ENCODE measurements at places on chromosomes 11 and 22. TPM values are rescaled to one million over a fixed set of nuclear protein-coding genes. Genes with fewer than 3 reads are reported as not detected.
A peak's percentile ranks its signal among the peaks of the same experiment; 100 is the strongest.

GRCh38 chr11:128759597-128759996 is 65.7 kb downstream of the FLI1 start:
- H3K27ac ChIP-seq: peak overlapping the region; percentile 91
- H3K4me1 ChIP-seq: peaks cover 16% of the 10 kb centered on the region
- H3K27me3 ChIP-seq: no peaks in the 10 kb centered on the region
- H3K36me3 ChIP-seq: peaks cover 4% of the 10 kb centered on the region
- H3K4me3 ChIP-seq: no peak overlapping the region

The SLC22A6 gene
- total RNA-seq: not detected

GRCh38 chr11:19924716-19925115 is 212.1 kb downstream of the NAV2 start:
- no peaks in the 10 kb centered on the region for H3K27me3 ChIP-seq
- peak; percentile 75 for DNase-seq
- H3K36me3 ChIP-seq: no peaks in the 10 kb centered on the region
- H3K4me1 ChIP-seq: peaks cover 19% of the 10 kb centered on the region
- H3K4me3 ChIP-seq: no peak overlapping the region

GRCh38 chr11:59141673-59142460 is 789 bp upstream of the FAM111A start:
- DNase-seq: peak; percentile 66
- peak overlapping the region; percentile 87 for H3K4me3 ChIP-seq
- H3K4me1 ChIP-seq: peaks cover 15% of the 10 kb centered on the region

DNA sequence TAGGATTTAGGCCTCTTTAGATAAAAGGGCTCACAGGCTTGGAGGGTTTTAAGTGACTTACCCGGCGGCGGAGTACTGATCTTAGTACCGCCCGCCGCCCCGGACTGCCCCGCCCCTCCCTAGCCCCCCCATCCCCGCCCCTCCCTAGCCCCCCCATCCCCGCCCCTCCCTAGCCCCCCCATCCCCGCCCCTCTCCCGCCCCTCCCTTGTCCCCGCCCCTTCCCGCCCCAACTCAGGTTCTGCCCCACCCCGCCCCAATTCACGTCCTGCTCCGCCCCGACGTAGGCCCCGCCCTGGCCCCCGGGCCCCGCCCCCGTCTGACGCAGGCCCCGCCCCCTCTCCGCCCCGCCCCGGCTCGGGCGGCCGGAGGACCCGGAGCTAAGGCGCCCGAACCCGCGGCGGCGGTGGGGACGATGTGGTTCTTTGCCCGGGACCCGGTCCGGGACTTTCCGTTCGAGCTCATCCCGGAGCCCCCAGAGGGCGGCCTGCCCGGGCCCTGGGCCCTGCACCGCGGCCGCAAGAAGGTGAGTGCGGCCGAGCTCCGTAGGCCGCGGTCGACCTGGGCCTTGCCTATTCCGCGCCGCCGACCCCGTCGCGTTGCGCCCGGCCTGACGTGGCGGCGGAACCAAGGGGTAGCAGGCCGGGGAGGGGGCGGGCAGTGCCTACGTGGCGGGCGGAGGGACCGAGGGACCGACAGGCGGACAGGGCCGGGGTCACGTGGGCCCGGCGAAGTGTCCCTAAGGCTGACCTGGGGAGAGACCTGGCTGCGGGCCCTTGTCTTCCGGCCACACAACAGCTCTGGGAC is at the start of gene SCYL1:
SCYL1 (plus strand) TSS at position 343 of the 805 bp plus-strand sequence; CDS start at position 414, 71 bp downstream.
- H3K36me3 ChIP-seq: peaks cover 4% of the 10 kb centered on the region
- peak; percentile 41 for DNase-seq
- no peaks in the 10 kb centered on the region for H3K27me3 ChIP-seq
- peak within 1 kb of the TSS; percentile 73 for H3K4me3 ChIP-seq
- H3K4me1 ChIP-seq: peaks cover 14% of the 10 kb centered on the region

DNA sequence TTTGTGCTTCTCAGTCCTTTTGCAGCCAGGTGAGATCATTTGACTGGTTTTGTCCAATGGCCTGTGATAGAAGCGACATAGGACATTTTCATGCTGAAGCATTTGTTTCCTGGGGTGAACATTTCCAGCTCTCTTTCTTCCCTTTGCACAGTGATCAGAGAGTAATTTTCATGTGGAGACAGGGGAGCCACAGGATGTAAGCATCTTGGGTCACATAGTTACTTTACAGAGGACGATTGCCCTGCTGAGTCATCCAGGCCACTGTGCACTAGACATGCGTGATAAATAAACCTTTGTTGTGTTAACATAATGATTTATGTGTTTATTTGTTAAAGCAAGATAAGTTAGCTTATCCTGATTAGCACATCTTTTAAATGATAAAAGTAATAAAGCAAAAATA is 263.5 kb upstream of the CCDC179 start:
- H3K27ac ChIP-seq: no peak overlapping the region
- DNase-seq: peak; percentile 57
- no peak overlapping the region for H3K4me3 ChIP-seq

Measured in astrocyte (in vitro differentiated cells and primary cell).